Stimulated activated CD8-positive, alpha-beta memory T cell treated with anti-CD3 and anti-CD28 coated beads, Interleukin-4, amount 100 ng/mL, for 24 hours (primary cell): ENCODE measurements at places on chromosomes 3 and 15.

GRCh38 chr3:57252404-57252803 lies 24.9 kb downstream of the APPL1 start:
- no peak for DNase-seq

GRCh38 chr15:96412906-96413231 lies 82.4 kb downstream of the NR2F2 start:
- DNase-seq = no peak

GRCh38 chr3:184601576-184602371 lies 40.2 kb downstream of the EPHB3 start:
- no peak for DNase-seq

GRCh38 chr3:74624301-74624700 lies 9.8 kb upstream of the CNTN3 start:
- no peak for DNase-seq

- no peak for DNase-seq
These were observed 40.9 kb upstream of the HERC1 start for GRCh38 chr15:63874616-63875015.

DNA sequence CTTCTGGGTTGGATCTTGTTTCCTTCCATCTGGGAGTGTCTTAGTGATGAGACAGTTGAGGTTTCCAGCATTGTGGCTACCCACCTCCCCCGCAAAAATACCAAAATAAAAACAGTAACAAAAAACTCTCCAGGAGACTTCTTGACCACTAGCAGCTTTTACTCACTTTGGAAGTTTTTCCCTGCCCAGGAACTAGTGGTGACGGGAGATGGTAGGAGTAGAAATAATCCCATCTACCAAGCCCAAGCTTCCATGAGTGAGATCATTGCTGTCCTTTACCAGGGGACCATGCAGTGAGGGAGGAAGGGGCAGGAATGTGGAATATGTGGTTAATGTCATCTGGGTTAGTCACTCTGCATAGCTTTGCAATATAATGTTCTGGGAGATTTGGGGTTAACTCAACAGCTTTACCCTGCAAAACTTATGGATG lies 187.7 kb downstream of the ITPR1 start:
- no peak for DNase-seq

GRCh38 chr3:51659942-51660341 lies 11.1 kb upstream of the TEX264 start:
- no peak for DNase-seq

DNA sequence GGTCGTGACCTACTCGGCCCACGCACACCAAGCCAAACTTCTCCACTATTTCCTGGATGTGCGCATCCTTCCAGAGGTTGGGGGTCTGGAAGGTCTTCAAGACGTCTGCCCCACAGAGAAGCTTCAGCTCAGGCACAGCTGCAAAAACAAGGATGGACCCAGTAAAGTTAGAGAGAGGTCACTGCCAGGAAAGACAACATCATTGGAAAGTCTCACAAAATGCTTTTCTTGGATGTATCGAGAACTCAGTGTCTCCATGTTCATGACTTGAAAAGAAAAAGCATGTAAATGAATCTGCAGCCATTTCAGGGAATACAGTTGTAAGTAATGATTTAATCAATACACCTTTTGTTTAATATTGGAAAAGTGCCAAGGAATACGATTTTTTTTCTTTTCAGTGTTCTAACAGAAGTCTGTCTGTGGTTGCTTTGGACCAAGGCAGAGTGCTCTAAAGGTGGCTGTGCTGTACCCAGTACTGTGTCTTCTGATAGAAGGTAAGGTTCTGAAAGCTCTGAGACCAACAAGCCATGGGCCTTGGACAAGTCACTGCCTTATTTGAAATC lies 21.8 kb upstream of the RBP1 start:
- DNase-seq = no peak

DNA sequence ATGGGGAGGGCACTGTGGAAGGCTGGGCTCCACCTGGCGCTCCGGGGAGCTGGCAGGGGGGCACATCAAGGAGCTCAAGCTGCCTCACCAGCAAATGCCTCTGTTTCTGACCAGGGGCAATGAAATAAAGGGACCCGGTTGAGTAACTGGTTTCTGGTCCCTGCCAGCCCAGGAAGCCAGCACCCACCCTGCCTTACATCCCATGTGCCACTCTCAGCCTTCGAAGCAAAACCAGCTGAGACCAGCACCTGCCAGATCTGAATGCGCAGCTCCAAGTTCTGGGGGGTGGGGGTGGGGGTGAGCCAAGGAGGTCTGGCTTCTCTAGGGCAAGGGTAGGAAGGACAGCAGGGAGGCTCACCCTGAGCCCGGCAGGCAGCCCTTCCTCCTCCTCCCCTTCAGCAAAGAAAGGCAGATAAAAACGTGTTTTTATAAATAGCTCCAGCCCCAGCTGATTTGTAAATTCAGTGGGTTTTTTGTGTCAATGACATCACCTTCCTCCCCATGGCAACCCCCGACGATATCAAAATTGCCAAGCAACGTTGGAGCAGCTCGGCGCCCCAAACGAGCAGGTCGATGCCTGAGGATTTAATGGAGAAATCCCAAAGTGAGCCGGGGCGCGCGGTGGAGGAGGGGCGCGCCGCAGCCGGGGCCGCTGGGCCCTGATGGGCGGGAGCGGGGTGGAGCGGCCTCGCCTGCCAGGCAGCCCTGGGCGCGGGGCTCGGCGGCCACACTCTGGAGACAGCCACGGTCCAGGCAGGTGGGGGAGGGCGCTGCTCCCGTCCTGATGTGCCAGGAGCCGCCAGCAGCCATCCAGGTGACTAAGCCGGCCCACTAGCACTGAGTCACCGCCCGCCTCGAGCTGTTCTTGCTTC lies at the start of gene PAK6:
PAK6 (plus strand) TSS at position 532 of the 872 bp plus-strand sequence. CDS start 25,723 bp downstream, outside the sequence.
- DNase-seq = peak; percentile 20

GRCh38 chr15:68316061-68316804 lies 38.7 kb downstream of the FEM1B start:
- no peak for DNase-seq

DNA sequence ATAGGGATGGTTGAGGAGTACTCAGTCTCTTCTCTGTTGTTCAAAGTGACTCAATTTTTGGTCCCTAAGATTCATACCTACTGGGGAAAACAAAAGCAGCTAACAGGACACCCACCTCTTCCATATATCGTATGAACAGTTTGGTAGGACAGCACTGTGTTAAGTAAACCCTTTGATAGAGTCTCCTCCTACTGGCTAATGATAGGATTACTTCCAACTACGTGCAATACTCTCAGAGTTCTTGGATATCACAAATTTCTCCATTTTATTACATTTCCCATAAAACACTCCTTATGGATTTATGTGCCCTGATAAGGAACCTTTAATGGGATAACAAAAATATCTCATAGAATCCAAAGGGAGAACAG lies 200.2 kb upstream of the GOLGA6L4 start:
- no peak for DNase-seq

GRCh38 chr3:142507241-142507640 lies 59.4 kb upstream of the XRN1 start:
- no peak for DNase-seq

GRCh38 chr3:101069901-101070798 lies 76.9 kb upstream of the ABI3BP start:
- peak; percentile 49 for DNase-seq

DNA sequence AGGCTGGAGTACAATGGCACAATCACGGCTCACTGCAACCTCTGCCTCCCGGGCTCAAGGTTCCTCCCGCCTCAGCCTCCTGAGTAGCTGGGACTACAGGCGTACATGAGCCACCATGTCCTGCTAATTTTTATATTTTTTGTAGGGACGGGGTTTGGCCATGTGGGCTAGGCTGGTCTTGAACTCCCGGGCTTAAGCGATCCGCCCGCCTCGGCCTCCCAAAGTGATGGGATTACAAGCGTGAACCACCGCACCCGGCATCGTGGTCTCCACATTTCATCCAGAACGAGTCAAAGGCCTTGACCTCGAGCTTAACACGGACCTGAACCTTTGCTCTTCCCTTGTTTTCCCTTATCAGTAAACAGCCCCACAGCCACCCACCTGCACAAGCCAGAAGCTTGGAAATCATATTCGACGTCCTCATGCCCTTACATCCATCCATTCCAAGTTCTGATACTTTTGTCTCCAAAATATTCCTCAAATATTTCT lies 1.4 kb upstream of the PTPN23 start:
- no peak for DNase-seq

DNA sequence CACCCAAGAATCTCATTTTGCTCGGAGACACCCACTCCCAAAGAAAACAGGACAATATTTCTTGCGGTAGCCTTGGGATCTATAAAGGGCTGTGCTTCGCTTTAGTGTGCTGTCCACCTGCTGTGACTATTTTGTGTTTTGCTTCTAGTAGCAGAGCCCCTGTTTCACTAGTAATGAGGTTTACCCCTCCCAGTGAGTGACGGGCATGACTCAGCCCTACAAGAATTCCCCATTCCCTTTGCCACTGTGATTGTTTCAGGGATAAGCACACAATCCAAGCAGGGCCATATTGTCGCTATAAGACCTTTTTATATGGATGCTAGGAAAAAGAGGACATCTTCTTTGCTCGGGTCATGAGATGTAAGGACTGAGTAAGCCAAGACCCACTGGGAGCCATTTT lies 62.5 kb upstream of the FOXB1 start:
- no peak for DNase-seq

- no peak for DNase-seq
These were observed 765.4 kb upstream of the NR2F2 start for GRCh38 chr15:95565016-95565600.

GRCh38 chr3:193853511-193854219 lies 260.7 kb downstream of the OPA1 start:
- no peak for DNase-seq

- DNase-seq = no peak
These were observed 156.3 kb downstream of the LPP start for GRCh38 chr3:188310270-188310710.

DNA sequence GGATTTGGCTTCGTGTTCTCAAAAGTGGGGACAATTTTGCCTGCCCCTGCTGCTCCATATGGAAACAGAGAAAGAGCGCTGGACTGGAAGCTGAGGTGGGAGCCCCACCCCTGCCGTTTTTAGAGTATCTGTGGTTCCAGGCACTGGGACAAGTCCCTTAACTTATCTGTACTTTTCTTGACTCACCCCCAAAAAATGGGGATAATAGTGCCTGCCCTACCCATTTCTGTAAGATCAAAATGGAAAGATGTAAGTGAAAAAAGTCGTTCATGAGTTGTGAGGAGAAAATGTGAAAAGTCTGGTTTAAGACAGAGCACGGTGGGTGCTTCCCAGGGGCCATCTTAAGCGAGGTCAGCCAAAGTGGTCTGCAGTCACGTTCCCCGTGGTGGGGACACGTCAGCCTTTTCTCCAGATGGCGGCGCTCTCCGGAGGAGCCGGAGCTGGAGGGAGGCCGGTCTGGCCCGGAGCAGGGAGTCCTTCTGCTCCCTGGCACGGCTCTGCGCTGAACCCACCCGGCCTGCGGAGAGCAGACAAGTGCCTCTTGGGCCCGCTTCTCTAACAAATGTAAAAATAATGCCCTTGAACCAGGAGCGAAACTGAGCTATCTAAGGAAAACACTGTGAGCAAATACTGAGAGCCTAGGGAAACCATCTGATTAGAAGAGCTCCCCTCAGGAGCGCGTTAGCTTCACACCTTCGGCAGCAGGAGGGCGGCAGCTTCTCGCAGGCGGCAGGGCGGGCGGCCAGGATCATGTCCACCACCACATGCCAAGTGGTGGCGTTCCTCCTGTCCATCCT lies at the start of gene CLDN18:
CLDN18 (plus strand) TSS at position 690 of the 797 bp plus-strand sequence; CDS start at position 751, 61 bp downstream.
- no peak for DNase-seq

DNA sequence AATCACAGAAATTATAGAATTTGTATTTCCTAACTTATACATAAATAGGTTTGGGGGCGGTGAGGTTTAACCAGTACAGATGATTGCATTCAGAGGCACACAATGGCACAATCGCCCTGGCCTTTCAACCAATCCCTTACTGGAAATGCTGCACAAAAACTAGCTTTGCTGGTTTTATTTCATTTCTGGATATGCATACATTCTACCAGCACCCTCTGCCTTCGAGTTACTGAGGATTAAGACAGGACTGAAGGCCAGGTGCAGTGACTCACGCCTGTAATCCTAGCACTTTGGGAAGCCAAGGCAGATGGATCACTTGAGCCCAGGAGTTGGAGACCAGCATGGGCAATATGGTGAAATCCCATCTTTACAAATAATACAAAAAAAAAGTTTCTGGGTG lies 336.1 kb downstream of the ARRDC4 start:
- DNase-seq = no peak

- DNase-seq = no peak
These were observed 7.0 kb downstream of the SNAP23 start for GRCh38 chr15:42502477-42502876.

DNA sequence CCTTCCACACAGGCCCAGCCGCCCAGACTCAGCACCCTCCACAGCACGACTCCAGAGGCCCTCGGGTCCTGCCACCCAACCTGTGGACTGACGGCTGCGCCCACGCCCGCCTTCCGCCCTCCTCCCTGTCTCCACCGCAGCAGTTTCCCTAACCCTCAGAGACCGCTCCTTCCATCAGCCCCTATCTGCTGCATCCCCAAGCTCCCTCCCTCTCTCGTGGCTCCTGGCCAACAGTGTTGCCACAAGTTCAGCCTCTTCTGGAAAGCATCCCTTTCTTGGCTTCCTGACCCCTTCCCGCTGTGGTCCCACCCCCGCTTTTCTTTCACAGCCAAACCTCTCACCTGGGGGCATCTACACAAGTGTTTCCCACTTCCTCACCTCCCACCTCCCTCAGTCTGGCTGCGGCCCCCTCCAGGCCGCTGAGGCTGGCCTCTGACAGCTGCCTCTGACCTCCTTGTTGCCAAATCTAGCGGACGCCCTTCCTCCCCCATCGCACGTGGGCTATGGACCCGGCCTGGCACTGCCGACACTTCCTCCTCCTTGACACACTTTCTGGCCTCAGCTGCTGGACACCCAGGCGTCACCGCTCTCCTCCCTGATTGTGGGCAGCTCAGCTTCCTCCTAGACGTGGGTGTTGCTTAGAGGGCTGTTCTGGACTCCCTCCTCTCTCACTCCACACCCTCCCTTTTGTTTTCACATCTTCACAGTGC lies 168.8 kb upstream of the TLE3 start:
- DNase-seq = no peak

- no peak for DNase-seq
These were observed 628.5 kb downstream of the GRM7 start for GRCh38 chr3:7489417-7489816.

- no peak for DNase-seq
These were observed 8.1 kb upstream of the MINDY4B start for GRCh38 chr3:150913133-150913922.

- DNase-seq = no peak
These were observed 23.9 kb downstream of the SLC35A5 start for GRCh38 chr3:112585782-112586181.

DNA sequence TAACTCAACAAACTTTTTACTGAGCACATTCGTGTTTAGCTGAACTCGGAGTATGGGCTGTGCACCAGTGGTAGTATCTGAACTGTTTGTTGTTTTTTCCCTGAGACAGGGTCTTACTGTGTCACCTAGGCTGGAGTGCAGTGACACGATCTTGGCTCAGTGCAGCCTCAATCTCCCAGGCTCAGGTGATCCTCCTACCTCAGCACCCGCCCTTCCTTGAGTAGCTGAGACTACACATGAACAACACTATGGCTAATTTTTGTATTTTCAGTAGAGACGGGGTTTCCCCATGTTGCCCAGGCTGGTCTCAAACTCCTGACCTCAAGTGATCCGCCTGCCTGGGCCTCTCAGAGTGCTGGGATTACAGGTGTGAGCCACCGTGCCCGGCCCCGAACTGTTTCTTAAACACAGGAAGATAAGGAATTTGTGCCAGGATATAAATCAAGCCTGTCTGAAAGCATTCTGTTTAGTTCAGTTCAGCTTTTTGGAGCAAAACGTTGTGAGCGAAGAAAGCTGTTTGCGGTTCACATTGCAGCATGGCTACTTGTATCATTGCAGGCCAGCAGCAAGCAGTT lies 40.4 kb upstream of the SKOR1 start:
- DNase-seq = no peak

- DNase-seq = no peak
These were observed 43.1 kb downstream of the LRRN1 start for GRCh38 chr3:3842356-3842755.

- no peak for DNase-seq
These were observed 330.2 kb downstream of the RORA start for GRCh38 chr15:60898896-60899295.
